ENCODE measurements at places on chromosomes 6 and 20.

GRCh38 chr6:33160728-33161344 lies 31.4 kb downstream of the COL11A2 start:
- DNase-seq: no peak

DNA sequence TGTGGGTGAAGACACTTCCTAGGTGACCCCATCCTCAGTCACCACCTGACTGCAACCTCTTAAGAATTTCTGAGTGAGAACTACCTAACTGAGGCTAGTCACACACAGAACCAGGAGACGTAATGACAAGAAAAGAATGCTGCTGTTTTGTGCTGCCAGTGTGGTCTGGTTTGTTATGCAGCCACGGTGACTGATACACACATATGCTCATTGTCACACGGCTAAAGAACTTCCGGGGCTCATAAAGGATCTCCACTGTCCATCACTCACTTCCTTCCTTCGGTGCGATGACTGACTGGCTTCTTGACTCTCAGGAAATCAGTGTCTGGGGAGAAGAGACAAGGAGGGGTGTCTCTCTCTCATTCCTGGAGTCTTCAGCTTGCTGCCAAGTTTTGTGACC lies 88.0 kb downstream of the SLC24A3 start:
- no peak for DNase-seq

- no peak for DNase-seq
These were observed 39.7 kb downstream of the BCAS4 start for GRCh38 chr20:50834599-50835005.

DNA sequence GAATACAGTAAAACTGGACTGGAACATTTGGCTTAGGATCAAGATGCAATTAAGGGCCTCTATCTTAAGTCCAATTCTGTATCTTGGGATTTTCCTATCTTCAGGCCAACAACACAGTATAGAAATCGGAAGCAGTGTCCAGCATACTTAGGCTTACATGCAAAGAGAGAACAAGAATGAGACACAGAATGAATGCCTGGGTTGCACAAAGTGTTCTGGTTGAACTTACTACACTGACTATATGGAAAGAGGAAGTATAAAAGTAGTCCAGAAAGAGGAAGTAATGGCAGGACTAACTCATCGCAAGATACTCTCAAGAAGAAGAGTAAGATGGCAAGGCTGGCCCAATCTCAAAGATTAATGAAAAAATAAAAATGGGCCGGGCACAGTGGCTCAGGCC lies 87.6 kb downstream of the BTBD9 start:
- no peak for DNase-seq

DNA sequence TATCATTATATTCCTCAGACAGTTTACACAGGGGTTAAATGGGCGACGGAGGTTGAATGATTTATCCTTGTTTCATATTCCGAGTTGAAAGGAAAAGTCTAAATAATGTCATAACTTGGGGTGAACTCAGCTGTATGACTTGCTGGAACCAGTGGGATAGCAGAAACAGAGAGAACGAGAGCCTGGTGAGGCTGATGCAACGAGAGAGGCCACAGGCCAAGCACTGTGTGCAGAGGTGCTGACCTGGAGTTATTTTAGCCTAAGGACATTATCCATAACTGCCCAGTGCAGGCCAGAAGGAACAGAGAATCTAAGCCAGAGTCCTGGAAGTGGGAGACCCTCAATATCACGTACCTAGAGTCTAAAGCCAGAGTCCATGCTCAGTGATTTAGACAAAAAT lies 394.9 kb downstream of the MAFB start:
- no peak for DNase-seq

GRCh38 chr6:167764215-167764614 lies 62.5 kb upstream of the AFDN start:
- no peak for DNase-seq

DNA sequence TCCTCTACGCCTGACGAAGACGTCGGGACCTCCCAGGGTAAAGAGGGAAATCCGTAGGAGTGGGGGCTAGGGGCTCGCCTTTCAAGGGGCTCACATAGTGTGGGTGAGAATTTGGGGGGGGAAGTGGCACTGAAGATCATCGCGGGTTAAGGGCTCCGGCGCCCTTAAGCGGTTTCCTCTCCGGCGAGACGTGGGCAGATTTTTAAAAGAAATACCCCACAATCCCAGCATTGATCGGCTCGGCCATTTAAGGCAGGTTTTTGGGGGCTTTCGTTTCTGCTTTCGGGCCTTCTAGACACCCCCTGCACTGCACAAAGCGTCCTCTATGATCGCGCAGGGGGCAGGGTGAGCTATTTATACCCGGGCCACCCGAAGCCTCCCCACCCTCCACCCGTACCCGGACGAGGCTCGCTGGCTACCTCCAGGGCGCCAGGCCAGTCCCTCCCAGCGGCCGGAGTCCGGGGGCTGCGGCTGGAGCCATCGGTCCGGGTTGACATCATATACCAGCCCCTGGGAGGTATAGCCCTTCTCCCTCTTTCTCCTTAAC lies 1.2 kb downstream of the NKX2-2 start:
- peak; percentile 37 for DNase-seq

DNA sequence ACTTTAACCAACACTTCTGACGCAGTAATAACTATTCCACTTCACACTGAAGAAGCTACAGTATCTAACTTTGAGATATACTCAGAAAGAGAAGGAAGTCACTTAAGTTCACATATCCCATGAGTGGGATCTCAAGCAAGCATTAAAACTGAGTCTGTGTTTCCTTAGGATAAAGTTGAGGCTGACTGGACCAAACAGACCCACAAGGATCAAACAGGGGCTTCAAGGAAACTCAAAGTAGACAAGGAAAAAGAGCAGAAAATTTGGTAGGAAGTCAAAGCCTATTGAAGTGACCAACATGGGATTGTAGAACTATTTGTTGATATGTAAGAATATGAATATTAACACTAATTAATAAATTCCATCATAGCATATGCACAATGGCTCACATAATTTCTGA lies 294.9 kb downstream of the ADGB start:
- DNase-seq: no peak

Data from hypothalamus (tissue), 51 donors.